ENCODE measurements at places on chromosomes 4 and X.
A peak's percentile ranks its signal among the peaks of the same experiment; 100 is the strongest.

- no peaks in the 10 kb centered on the region for H3K36me3 ChIP-seq
- H3K4me3 ChIP-seq = no peak overlapping the region
- H3K4me1 ChIP-seq = no peaks in the 10 kb centered on the region
- H3K27me3 ChIP-seq = no peaks in the 10 kb centered on the region
- DNase-seq = no peak
Measured at GRCh38 chr4:26780539-26780938, 80.1 kb upstream of the STIM2 start.

GRCh38 chrX:38548508-38548907 lies 12.8 kb upstream of the TSPAN7 start:
- no peak overlapping the region for H3K27ac ChIP-seq
- no peak for DNase-seq
- H3K4me3 ChIP-seq = no peak overlapping the region
- H3K36me3 ChIP-seq = no peaks in the 10 kb centered on the region
- H3K4me1 ChIP-seq = no peaks in the 10 kb centered on the region

GRCh38 chr4:125735102-125735501 lies 420.3 kb downstream of the FAT4 start:
- H3K27me3 ChIP-seq = no peaks in the 10 kb centered on the region
- no peaks in the 10 kb centered on the region for H3K36me3 ChIP-seq
- peaks cover 10% of the 10 kb centered on the region for H3K4me1 ChIP-seq
- DNase-seq = peak; percentile 21
- H3K27ac ChIP-seq = no peak overlapping the region

DNA sequence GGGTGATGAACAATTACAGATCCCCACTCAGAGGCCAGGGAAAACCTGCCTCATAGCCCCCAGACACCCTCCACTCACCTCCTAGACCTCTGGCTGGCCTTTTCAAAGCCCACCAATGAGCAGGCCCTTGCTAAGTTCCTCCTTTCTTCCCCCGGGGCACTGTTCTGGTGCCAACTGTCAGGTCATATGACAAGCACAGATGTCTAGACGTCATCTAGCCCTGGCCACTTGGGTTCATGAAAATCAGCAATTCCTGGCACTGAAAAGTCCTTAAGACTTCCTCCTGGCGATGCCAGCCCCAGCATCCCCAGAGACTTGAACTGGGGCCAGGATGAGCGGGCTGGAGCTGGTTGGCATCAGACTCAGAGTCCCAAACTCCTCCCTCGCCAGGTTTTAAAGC lies 115.6 kb upstream of the NALF2 start:
- no peaks in the 10 kb centered on the region for H3K27me3 ChIP-seq
- no peak overlapping the region for H3K4me3 ChIP-seq
- DNase-seq = no peak
- H3K27ac ChIP-seq = no peak overlapping the region
- H3K36me3 ChIP-seq = no peaks in the 10 kb centered on the region

GRCh38 chr4:84498203-84498934 lies 723 bp downstream of the NKX6-1 start:
- DNase-seq = no peak
- peak overlapping the region; percentile 54 for H3K4me3 ChIP-seq
- H3K36me3 ChIP-seq = no peaks in the 10 kb centered on the region
